Stimulated activated CD8-positive, alpha-beta memory T cell treated with anti-CD3 and anti-CD28 coated beads, Interleukin-15, amount 100 ng/mL, for 48 hours (primary cell): ENCODE measurements at places on chromosomes 7 and 10.

GRCh38 chr10:73847031-73847430 lies 27.3 kb downstream of the CAMK2G start:
- DNase-seq: no peak

GRCh38 chr7:50981743-50982142 lies 199.0 kb upstream of the GRB10 start:
- DNase-seq: no peak

DNA sequence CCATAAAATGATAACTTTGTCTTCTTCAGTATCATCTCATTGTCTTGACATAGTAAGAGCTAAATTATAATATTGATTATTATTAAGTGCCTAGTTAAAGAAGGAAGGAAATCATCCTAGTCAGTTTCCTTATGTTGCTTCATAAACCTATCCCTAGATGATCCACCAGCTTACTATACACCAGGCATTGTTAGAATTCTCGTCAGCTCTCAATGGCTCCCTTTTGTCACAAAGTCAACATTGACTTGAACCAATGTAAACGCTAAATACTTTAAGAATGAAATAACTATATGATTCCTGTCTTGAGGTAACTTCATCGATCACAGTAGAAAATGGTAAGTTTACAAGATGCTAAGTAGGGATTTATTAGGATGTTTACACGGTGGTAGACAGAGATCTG lies 1162.9 kb downstream of the CNTNAP2 start:
- no peak for DNase-seq

DNA sequence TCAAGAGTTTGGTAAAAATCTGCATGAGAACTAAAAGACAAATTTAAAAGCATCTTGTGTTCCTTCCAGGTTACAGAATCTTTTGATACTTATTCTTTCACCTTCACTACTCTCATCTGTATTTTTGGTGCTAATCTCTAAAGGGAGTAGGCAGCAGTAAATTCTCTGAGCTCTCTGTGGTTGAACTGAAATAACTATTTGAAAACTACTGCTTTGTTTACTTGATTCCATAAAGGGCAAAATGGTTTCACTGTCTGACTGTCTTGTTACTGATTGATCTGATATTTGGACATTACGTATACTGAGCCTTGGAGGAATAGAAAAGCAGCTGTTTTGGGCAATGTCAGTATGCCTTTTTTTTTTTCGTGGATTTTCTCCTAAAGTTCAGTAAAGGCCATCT lies 103.3 kb downstream of the CHRM2 start:
- no peak for DNase-seq

GRCh38 chr7:98771519-98771918 lies 98.3 kb downstream of the TMEM130 start:
- no peak for DNase-seq
